Calu3 (cell line): ENCODE measurements at places on chromosomes 7 and 10.
A peak's percentile ranks its signal among the peaks of the same experiment; 100 is the strongest.

- DNase-seq: peak; percentile 3
These were observed 283.5 kb downstream of the PLXNA4 start for GRCh38 chr7:132292803-132293202.

GRCh38 chr10:87763086-87763861 is 54.8 kb downstream of the ATAD1 start:
- DNase-seq: no peak

- no peak for DNase-seq
These were observed 4.9 kb downstream of the SRRT start for GRCh38 chr7:100879685-100880261.

GRCh38 chr10:101016814-101017213 is 14.1 kb downstream of the PDZD7 start:
- DNase-seq: no peak

DNA sequence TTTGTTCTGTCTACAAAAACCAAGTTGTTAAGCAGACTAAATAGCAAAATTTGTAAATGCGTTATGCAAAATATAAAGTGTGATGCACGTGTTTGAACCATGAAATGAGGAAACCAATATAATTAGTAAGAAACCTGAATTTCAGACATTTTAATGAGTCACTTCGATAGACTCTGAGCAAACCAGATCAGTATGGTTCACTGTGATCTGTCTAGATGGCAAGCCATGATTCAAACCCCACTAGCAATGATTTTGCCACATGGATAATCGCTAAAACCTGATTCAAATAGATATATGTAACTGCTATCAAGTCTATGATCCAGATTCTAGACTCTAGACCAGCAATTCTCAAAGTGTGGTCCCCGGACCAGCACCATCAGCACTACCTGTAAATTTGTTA is 24.8 kb downstream of the ZC3HAV1 start:
- DNase-seq: no peak
